IPS DF 6.9 (cell line): ENCODE measurements at places on chromosomes 12 and 14.

GRCh38 chr12:47935184-47935583 is 28.2 kb upstream of the TMEM106C start:
- no peak for DNase-seq

DNA sequence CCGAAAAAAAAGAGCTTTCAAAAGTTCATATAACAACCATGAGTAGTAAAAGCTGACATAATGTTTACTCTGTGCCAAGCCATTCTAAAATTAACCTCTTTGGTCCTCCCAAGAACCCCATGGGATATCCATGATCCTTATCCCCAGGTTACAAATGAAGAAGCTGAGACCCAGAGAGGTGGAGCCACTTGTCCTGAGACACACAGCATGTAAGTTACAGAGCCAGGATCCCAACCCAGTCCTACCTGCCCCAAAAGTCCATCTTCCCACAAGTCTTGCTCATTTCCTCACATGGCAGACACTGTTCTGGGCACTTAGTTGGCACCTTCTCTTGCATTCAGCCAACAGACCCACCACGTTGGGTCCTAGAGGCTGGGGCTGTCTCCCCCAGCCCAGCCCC is 37.1 kb downstream of the TRPV4 start:
- no peak for DNase-seq

- no peak for DNase-seq
These were observed 80.2 kb downstream of the VCPKMT start for GRCh38 chr14:50036211-50036610.

- no peak for DNase-seq
These were observed 5.5 kb downstream of the KRT80 start for GRCh38 chr12:52186118-52186840.

DNA sequence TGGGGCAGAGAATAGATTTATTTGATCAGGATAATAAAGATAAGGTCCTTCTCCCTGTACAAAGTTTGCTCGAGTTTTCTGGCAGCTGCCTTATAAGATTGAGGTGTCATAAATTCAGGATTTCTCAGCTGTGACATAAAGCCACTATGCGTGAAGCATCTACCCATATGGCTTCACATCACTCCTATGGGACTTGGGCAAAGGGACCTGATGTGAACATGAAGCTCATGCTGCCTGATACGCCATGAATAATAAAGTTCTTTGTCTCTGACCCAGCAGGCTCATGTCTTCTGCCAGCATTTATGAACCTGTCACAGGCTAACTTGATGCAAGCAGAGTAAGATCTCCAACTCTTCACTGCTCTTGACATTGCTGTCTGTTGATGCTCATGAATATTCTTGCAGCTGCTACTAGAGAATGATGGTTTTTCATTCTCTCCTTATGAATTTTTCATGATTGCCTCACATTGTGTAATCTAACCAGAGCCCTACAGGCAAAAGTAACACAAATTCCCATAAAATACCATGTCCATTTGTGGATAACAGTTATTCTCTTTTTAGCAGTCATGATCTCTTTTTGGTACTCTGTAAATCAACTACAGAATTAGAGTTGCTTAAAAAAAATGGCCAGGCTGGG is 49.0 kb upstream of the CPNE8 start:
- no peak for DNase-seq

DNA sequence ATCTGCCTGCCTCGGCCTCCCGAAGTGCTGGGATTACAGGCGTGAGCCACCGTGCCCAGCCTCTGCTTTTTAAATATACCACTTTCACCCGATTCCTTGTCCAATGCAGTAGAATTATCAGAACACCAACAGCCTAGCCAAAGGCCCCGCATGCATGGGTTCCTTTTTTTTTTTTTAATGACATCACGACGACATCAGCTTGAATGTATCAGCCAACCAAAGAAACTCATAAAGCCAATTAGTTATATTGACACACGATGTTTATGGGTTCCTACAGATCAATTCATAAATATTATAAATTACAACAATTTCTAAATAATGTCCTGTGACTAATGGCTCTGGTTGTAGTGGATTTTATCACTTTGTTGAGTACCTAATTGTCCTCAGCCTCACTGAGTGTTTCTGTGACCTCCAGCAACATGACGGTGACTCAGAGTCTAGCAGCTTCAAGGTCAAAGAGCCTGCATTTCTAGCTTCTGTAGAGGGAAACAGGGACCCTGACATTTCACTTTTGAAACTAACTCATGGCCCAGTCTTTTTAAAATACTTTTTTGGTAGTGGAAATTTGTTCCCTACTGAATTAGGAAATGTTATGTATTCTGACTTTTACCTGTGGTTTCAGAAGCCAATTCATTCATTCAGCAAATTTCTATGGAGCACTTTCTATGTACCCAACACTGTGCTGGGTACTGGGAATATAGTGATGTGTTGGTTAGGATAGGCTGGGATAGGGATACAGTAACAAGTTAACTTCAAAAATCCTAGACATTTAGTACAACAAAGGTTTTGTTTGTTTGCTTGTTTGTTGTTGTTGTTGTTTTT is 144.1 kb downstream of the SUDS3 start:
- DNase-seq, result no peak

DNA sequence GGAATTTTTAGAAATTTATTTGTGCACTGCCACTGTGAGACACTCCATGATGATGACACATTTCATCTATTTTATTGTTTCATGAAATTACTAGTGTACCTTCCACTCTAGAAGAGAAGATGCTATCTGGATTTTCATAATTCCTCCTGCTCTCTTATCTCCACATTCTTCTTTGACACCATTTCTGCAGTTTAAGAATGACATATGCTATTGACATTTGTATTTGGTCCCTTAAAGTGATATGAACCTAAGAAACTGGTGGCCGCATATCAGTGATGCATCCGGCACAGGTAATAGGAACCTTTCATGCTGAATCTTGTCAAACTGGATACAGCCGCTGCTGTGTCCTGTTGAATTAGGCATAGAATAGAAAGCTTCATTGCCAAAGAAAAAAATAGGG is 696.3 kb downstream of the TMEM121 start:
- no peak for DNase-seq

- no peak for DNase-seq
These were observed 1.4 kb downstream of the SERPINA9 start for GRCh38 chr14:94474581-94475031.

- no peak for DNase-seq
These were observed 2.7 kb downstream of the CMTM5 start for GRCh38 chr14:23379366-23380196.

- no peak for DNase-seq
These were observed 9.9 kb downstream of the FOXA1 start for GRCh38 chr14:37585101-37585511.

- DNase-seq, result no peak
These were observed 230.2 kb upstream of the TBX3 start for GRCh38 chr12:114913871-114914801.

GRCh38 chr12:29528161-29528560 is 30.7 kb upstream of the OVCH1 start:
- DNase-seq, result no peak
